NCI-H1930 (cell line): ENCODE measurements at places on chromosomes 12 and 14.

- no peak for DNase-seq
Measured at GRCh38 chr12:19916196-19916753, 452.1 kb upstream of the PDE3A start.

GRCh38 chr12:12376646-12377448, 20.0 kb downstream of the BORCS5 start:
- peak; percentile 58 for DNase-seq

DNA sequence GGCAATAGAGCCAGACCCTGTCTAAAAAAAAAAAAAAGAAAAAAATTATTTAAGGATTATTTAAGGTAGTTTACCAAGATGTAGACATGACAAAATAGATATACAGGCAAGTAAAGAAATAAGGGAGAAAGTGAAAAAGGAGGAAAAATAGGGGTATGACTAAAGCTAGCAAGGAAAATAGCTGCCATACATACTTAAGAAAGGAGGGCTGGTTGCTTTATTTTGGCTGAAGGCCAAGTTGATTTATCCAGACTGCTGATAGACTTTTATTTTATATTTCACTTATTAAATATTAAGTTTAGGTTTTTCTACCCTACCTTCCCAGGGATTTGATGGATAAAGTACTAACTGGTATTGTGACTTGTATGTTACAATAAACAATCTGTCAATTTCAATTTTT, 8.3 kb upstream of the AEBP2 start:
- no peak for DNase-seq

GRCh38 chr12:54489857-54490256, 7.7 kb upstream of the NCKAP1L start:
- DNase-seq, result no peak

- DNase-seq, result no peak
Measured at GRCh38 chr14:102891556-102891955, 30.9 kb upstream of the AMN start.

- no peak for DNase-seq
Measured at GRCh38 chr14:100409003-100409360, 85.8 kb downstream of the SLC25A47 start.

- DNase-seq, result no peak
Measured at GRCh38 chr14:100629696-100630095, 42.5 kb upstream of the BEGAIN start.

- DNase-seq, result peak; percentile 49
Measured at GRCh38 chr12:70733385-70733784, 96.2 kb upstream of the PTPRB start.

- no peak for DNase-seq
Measured at GRCh38 chr14:75143761-75144527, 17.1 kb upstream of the NEK9 start.

DNA sequence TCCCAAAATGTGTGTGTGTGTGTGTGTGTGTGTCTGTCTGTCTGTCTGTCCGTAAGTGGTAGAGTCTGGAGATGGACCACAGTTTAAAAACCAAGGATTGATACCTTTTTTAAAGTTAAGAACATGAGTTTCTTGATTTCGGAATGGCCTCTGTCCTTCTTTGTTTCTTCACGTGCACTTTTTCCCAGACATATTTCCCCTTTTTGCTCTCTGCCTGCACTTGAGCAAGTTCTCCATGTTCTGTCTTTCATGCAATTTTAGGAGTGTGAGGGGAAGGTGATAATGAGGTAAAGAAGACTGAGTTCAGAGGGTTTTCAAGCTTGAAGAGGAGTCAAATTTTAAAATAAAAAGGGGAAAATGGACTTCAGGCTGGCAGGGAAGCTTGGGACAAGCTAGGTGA, 12.7 kb downstream of the OLR1 start:
- DNase-seq, result no peak

- DNase-seq, result peak; percentile 64
Measured at GRCh38 chr12:41277946-41278267, 89.8 kb downstream of the PDZRN4 start.

- DNase-seq, result no peak
Measured at GRCh38 chr12:1688086-1688710, 2.7 kb upstream of the ADIPOR2 start.

GRCh38 chr14:76235628-76236027, 83.9 kb downstream of the GPATCH2L start:
- DNase-seq, result no peak

GRCh38 chr12:131368668-131369071, 342.2 kb upstream of the SFSWAP start:
- no peak for DNase-seq

DNA sequence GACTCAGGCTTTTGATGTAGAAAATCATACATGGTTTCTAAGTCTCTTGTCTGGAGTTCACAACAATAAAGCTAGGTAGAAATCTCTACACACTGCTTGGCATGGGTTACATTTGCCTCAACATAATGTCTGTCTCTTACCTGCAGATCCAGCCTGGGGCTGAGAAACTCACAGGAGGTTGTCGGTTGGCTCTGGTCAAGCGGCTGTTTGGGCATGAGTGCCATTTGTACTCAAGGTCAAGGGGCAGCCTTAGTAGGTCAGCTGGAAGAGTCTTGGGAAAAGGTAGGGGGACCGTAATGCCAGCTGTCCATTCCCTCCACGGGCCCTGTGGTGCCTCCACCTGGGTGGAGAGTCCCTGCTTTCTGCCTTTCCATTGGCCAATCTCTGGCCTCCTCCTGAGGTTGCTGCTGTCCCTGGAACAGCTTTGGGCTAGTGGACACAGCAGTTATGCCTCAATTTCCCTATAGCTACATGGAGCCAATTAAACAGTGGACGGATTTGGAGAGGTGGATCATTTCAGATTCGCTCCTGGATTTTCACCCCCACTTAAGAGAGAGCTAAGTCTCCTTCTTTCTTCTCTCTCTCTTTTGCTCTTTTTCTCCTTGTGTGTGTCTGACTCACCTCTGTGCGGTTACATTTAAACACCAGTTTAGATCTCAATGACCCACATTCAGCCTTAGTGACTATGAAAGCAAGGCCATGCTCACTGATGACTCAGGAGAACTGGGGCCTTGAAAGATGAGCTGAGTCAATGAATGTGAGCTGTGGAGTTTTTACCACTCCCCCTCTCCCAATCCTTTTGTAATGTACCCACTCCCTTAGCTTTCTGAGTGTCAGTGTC, 132.8 kb upstream of the HIF1A start:
- DNase-seq, result no peak

DNA sequence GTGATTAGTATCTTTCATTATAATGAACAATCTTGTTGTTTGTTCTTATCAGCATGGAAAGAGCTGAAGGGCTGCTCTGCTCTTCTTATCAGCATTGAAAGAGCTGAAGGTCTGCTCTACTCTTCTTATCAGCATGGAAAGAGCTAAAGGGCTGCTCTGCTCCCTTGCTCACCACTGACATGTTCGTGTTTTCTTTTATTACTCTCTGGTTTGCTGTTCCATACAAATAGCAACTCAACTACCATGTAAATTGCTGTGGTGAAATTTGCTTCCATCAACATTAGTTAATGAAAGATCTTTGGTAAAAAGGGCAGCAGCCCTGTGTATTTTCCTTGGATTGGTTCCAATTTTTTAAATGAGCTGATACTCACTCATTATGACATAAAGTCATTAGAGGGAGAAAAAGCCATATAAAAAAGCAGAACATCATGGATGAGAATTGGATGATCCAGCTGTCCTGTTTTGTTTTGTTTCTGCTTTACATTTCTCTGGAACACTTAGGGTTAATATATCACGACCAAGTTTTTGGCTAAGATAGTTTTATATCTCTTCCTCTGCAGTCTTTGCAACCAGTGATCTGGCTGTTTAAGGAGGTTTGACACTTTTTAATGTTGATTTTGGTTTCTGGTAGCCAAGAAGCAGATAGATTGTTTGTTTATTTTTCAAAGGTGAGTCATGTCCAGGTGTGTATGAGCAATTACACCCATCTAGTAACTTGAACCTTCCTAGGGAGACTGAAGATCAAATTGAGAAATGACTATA, 356.6 kb downstream of the CEP128 start:
- peak; percentile 77 for DNase-seq

DNA sequence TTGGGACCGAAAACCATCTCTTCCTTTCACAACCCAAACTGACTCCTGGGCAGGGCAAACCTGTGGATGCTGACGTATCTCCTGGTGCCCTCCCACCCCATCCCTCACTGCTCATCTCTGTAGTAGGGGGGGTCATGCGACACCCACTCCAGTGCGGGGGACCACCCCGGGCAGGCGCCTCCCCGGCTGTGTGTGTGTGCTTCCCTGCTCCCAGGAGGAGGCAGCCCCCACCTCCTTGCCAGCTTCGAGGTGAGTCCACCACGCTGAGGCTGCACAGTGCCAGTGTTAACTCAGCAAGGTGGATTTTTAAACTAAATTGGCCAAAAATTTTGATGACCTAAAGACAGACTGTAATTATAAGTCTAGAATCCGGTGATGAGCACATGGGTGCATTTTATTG, 46.2 kb upstream of the BEGAIN start:
- no peak for DNase-seq

GRCh38 chr14:26128931-26129671, 468.7 kb downstream of the NOVA1 start:
- no peak for DNase-seq

DNA sequence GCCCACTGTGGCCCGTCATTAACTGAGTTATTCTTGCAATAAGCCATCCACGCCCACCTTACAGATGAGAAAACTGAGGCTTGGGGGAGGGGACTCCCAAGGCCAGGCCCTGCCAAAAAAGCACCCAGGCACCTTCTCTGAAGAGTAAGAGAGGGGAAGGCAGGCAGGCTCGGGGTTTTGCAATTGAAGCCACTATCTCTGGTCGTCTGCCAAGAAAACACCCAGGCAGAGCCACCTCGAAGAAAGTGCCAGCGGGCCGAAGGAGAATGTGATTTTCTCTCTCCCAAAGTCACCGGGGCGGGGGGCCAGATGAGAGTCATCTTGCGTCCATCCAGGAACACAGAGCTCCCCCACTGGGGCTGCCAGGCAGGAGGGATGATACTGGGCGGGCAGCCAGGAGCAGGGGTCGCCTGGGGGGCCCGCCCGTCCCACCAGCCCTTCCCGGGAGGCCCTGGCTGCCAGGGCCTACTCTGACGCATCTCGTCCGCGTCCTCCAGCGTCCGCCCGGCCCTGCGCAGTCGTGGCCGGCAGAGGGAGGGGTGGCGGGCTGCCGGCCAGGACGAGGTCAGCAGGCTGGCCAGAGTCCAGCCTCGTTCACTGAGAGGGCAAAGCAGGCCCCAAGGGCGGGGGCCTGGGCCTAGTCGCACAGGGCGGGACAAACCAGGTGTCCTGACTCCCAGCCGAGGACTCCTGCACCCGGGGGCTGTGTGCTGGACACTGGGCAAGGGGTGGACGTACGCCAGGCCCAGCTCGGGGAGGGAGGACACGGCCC, 74.3 kb downstream of the RFLNA start:
- no peak for DNase-seq
